Posterior vena cava (tissue), 2 donors: ENCODE measurements at places on chromosomes 3 and 15. TPM values are rescaled to one million over a fixed set of nuclear protein-coding genes. Genes with fewer than 3 reads are reported as not detected.

GRCh38 chr3:137121704-137122314 lies 164.0 kb downstream of the IL20RB start:
- no peak for DNase-seq

DNA sequence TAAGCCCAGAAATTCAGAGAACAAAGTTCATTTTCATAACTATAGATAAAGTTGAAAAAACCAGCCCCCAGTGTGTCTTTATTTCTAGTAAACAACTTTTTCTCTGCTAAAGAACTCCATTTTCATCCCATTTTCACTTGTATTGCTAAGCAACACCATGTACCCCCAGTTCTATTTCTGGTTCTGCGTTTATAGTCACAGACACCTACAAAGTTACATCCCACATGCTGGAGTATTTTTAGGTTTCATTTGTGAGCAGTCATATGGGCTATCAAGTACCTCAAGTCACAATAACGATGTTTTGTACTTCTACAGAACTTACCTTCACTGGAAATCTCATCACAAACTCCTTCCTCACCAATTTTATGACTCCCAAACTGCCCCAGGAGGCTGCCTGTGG lies 236.5 kb downstream of the RSL24D1 start:
- no peak for DNase-seq

- DNase-seq: no peak
Measured at GRCh38 chr15:101539492-101539891, 50.0 kb upstream of the PCSK6 start.

GRCh38 chr3:117671722-117672318 lies 962.2 kb downstream of the TUSC7 start:
- no peak for DNase-seq

GRCh38 chr3:106945435-106945834 lies 431.8 kb upstream of the CCDC54 start:
- no peak for DNase-seq

DNA sequence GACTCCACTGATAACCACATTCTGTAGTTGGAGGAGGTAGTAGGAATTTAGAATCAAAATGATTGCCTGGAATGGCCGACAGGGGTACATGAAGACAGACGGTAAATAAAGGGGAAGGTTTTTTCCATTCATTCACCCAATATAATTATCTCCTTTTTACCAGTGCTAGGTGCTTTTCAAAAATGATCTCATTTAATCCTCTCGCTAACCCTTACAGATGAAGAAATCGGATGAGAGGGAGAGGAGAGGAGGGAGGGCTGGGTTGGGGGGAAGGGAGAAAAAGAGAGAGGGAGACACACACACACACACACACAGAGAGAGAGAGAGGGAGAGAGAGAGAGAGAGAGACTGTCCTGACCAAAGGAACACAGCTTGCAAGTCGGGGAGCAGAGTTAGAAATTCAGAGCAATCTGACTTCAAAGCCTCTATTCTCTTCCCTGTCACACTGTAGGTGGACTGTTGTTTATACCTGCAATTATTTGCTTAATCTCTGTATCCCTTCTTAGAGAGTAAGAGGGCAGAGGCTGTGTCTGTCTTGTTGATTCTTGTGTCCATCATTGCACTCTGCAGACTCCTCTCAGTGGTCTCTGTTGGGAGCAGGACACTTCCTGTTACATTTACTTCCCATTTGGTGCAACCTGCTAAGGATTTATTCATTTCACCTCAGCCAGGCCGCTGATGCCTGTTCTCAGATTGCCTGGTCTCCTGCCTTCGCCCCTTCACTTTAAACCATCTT lies 18.7 kb upstream of the PAQR9 start:
- no peak for DNase-seq

Gene ARGFX
- not detected for total RNA-seq

Gene CHD2
- total RNA-seq: 94.5 TPM

Gene SCN5A
- total RNA-seq: 0.32 TPM
